Central memory CD8-positive, alpha-beta T cell (primary cell): ENCODE measurements at places on chromosomes 2 and 18.

DNA sequence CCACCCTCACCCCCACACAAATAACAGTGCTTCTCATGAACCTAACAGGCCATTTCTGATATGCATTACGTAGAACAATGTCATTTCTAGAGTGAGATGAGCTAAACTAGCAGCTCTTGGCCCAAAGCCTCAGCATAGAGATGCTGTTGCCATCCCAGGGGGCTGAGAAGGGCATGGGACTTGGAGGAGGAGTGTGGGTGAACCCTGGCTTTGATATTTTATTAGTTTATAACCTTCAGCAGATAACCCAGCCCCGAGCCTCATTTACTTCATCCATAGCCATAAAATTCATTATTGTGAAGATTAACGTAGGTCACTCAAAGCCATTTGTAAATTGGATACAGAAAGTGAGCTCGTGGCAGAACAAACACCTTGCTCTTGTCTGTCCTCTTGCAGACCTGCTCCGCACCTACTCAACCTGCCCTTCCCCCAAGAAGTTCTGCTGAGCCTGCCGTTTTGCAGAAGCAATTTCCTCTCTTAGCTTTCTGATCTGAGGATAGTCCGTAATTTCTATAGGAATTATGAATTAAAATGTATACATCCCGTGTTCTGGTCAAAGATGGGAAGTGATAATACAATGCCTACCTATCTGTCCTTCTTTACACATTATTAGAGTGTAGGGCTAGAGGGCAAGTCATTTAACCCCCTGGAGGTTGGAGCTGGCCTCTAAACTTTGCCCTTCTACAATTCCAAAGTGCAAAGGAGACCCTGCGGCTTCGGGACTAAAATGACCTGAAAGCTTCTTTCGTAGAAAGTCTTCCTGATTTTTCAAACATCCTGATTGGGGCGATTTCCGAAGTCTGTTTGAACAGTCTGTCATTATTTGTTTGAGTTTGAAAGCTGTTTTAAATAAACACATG lies 187.4 kb downstream of the BCL2 start:
- no peak overlapping the region for H3K27ac ChIP-seq
- H3K27me3 ChIP-seq: no peaks in the 10 kb centered on the region
- no peak overlapping the region for H3K4me3 ChIP-seq
- DNase-seq: no peak

DNA sequence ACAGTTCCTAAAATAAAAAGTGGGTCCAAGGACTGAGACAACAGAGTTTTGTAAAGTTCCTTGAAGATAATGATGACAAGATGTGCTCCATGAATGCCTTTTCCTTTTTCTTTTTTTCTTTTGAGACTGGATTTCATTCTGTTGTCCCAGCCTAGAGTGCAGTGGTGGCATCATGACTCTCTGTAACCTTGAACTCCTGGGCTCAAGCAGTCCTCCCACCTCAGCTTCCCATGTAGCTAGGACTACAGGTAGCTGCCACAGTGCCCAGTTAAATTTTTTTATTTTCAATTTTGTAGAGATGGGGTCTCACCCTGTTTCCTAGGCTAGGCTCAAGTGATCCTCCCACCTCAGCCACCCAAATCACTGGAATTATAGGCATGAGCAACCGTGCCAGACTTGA lies 16.1 kb upstream of the TTC27 start:
- no peak overlapping the region for H3K27ac ChIP-seq
- peaks cover 61% of the 10 kb centered on the region for H3K36me3 ChIP-seq
- H3K27me3 ChIP-seq: no peaks in the 10 kb centered on the region
- no peak for DNase-seq

DNA sequence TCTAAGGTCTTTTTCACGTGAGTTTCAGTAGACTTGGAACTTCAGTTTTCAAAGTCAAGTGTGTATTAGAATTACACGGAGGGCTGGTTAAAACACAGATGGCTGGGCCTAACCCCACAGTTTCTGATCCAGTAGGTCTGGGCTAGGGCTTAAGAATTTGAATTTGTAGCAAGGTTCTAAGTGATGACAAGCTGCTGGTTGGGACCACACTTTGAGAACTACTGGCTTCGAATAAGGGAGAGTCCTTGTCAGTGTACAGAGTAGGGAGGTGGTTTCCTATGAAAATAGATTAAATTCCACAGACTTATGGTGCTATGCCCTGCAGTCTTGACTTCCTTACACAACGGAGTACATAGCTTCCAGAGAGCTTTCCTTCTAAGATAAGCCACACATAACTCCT lies 4.5 kb downstream of the RHOB start:
- no peak overlapping the region for H3K4me3 ChIP-seq
- peaks cover 8% of the 10 kb centered on the region for H3K36me3 ChIP-seq
- H3K4me1 ChIP-seq: peaks cover 8% of the 10 kb centered on the region
- peaks cover 32% of the 10 kb centered on the region for H3K27me3 ChIP-seq
- H3K27ac ChIP-seq: no peak overlapping the region

- DNase-seq: no peak
- no peak overlapping the region for H3K27ac ChIP-seq
- peaks cover 45% of the 10 kb centered on the region for H3K27me3 ChIP-seq
- peaks cover 2% of the 10 kb centered on the region for H3K36me3 ChIP-seq
- no peak overlapping the region for H3K4me3 ChIP-seq
Observed at GRCh38 chr2:210180477-210180876, 9.3 kb upstream of the KANSL1L start.

GRCh38 chr18:58438161-58438957 lies 190.5 kb downstream of the ALPK2 start:
- H3K27ac ChIP-seq: peak overlapping the region; percentile 68
- H3K4me1 ChIP-seq: peaks cover 13% of the 10 kb centered on the region
- no peak for DNase-seq
- H3K27me3 ChIP-seq: no peaks in the 10 kb centered on the region
- no peaks in the 10 kb centered on the region for H3K36me3 ChIP-seq

- H3K27me3 ChIP-seq: peaks cover 88% of the 10 kb centered on the region
- H3K27ac ChIP-seq: no peak overlapping the region
- H3K4me1 ChIP-seq: no peaks in the 10 kb centered on the region
- DNase-seq: no peak
Observed at GRCh38 chr2:45145073-45145899, 136.0 kb upstream of the SIX2 start.

DNA sequence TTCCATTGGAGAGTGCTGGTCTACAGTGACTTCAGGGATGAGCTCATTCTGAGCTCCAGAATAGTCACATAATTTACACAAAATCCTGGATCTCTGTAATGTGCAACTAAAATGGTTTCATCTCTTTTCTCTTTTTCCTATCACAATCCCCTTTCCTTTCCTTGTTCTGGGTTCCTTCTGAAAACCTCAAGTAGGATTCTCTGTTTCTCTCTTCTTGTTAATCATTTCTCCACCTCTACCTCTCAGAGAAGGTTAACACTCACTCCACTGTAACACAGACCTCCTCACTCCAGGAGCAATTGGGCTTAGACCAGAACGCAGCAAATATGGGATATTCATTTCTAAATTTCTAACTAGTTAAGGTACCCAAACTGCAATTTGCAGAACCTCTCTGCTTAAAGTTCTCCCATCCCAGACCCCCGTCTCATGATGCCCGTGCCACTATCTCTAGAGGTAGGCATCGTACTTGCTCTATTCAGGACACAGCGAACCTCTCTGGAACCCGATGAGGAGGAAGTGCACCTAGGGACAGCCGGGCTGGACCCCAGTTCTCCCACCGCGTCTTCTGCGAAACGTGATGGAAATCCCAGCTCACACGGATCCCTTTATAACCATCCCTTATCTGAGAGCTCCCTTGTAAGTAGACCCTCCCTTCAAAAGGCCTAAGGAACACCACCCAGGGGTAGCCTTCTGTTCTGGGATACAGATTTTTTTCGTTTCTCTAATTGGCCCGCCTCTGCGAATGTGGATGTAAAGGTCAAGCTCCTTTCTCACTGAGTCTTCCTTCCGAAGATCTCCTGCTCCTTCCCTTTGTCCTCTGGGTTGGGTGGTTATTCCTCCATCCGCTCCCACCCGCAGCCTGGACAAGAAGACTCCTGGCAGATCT lies 1.3 kb downstream of the FOXI3 start:
- DNase-seq: no peak
- H3K27me3 ChIP-seq: peaks cover 75% of the 10 kb centered on the region
- peak overlapping the region; percentile 74 for H3K4me3 ChIP-seq
- peaks cover 2% of the 10 kb centered on the region for H3K36me3 ChIP-seq

DNA sequence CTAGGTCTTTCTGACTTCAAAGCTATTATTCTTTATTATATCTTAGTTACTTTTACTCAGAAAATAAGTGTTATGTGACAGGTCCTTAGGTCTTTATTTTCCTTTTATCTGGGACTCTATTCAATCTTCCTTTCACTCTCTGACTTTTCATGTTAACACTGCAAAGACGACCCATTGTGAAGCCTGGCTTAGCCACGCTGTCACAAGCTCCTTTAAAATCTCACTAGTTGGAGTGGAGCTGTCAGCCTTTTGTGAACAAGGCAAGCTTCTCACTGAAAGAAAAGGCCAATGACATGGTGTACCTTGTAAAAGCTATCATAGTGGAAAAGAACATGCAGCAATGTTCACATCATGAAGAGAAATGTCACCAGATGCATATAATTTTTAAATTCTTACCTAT lies 1130.7 kb upstream of the FAM98A start:
- no peak overlapping the region for H3K4me3 ChIP-seq
- H3K4me1 ChIP-seq: no peaks in the 10 kb centered on the region
- H3K27ac ChIP-seq: no peak overlapping the region
- H3K36me3 ChIP-seq: no peaks in the 10 kb centered on the region

GRCh38 chr18:44693030-44693784 lies 12.5 kb downstream of the SETBP1 start:
- no peak overlapping the region for H3K27ac ChIP-seq
- no peaks in the 10 kb centered on the region for H3K36me3 ChIP-seq
- H3K4me1 ChIP-seq: peaks cover 24% of the 10 kb centered on the region
- no peaks in the 10 kb centered on the region for H3K27me3 ChIP-seq
- no peak overlapping the region for H3K4me3 ChIP-seq
- DNase-seq: no peak

- no peaks in the 10 kb centered on the region for H3K36me3 ChIP-seq
- H3K27ac ChIP-seq: no peak overlapping the region
- no peaks in the 10 kb centered on the region for H3K4me1 ChIP-seq
- DNase-seq: no peak
- H3K4me3 ChIP-seq: no peak overlapping the region
Observed at GRCh38 chr2:212112401-212112800, 426.2 kb downstream of the ERBB4 start.

GRCh38 chr2:174335254-174335987 lies 667 bp downstream of the SP9 start:
- H3K27ac ChIP-seq: peak overlapping the region; percentile 44
- DNase-seq: no peak
- peak overlapping the region; percentile 73 for H3K4me3 ChIP-seq
- H3K27me3 ChIP-seq: peaks cover 82% of the 10 kb centered on the region
- peaks cover 31% of the 10 kb centered on the region for H3K36me3 ChIP-seq
- H3K4me1 ChIP-seq: peaks cover 25% of the 10 kb centered on the region

DNA sequence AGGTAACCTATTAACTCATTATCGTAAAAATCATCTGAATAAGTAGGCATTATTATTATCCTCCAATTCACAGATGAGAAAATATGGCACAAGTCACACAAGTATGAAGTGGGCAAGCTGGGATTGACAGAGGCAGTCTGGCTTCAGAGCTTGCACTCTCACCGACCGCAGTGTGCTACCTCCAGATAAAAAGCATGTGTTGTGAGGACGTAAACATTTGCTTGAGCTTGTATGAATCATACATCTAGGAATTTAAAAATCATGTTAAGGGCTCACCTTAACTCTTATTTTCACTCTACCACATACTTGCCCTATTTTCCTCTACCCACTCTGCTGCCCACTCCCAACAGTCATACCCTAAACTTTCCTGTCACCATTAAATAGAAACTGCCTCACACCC lies 65.3 kb upstream of the AMMECR1L start:
- no peak overlapping the region for H3K4me3 ChIP-seq
- H3K4me1 ChIP-seq: no peaks in the 10 kb centered on the region
- no peak for DNase-seq
- no peaks in the 10 kb centered on the region for H3K27me3 ChIP-seq
- no peak overlapping the region for H3K27ac ChIP-seq

DNA sequence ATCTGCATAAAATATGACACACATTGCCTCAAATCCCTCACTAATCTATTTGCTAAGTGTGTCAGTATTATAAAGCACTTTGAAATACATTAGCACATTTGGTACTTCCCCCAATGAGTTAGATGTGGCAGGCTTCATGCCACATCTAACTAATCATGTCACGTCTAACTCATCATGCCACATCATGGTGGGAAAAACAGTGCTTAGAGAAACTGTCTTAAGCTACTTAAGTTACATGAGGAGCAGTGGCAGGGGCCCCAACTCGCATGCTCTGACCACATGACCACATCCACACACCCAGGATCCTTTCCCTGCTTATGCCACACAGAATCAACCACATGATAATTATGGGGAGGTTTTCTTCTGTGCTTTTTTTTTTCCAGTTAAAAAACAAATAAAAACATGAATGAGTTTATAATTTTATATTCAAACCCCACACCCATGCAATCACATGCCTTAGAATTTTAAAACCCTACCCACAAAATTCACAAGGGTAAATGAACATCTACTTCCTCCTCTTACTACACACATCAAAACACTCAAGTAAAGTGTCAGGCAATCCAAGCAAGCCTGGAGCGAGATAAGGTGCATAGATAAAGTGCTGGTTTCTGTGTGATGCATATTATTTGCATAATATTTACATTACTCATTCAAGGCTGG lies 1.6 kb downstream of the ABCA12 start:
- no peak for DNase-seq
- H3K36me3 ChIP-seq: no peaks in the 10 kb centered on the region
